ENCODE measurements at places on chromosomes 16 and 17.

DNA sequence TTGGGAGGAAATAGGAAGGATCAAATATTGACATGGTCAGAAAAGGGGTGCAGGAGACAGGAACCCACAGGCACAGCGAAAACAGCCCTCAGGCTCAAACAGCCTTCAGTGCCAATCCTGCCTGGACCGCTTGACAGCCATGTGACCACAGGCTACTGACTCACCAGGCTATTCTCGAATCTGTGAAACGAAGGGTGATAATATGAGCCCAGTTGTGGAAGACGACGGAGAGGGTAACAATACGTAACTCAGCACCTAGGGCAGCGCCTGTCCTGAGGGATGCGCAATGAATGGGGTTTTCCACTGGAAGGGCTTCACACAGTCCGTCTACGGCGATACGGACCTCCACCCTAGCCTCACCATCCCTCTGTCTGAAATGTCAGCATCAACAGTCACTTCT, 117.3 kb upstream of the RCVRN start:
- DNase-seq = no peak

DNA sequence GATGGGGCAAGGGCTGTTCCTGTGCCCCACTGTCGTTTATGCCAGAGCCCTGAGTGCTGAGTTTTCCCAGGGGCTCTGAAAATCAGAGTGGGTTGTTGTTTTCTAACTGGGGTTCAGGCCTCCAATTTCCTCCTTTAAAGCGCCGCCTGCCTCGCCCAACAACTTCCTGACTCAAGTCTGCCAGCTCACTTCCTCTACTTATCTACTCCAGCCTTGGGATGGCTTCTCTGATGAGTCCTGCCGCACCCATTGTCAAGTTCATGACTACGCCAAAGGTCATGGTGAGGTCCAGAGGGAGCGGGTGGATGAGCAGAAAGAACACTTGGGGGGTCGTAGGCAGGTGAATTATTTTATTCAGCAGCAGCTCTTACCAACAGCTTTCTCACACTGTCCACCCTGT, 104.7 kb downstream of the UTP18 start:
- no peak for DNase-seq

GRCh38 chr16:35725949-35726348, 2266.5 kb downstream of the TP53TG3F start:
- no peak for DNase-seq

DNA sequence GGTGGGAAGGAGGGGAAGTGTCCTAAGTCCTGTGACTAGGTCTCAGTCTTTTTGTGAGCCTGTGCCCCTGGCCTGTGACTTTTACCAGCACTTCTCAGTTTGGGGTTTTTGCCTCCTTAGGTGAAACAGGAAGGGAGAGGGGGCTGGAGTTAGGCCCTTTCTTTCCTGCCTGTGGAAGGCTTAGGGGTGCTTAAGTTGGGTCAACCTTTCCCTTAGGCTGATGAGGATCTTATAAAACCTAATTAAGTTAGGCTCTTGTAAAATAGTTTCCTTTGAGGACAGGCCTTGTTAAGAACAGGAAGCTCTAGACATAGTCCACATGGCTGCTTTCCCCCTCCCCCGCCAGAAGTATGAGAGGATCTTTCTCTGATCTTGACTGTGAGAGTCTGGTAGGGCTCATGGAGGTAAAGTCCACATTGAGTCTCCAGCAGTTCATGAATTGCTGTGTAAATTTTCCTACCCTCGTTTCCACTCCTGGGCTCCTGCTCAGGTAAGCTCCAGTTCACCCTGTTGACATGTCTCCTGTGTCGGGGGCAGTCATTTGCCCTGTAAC, 17.0 kb upstream of the DNASE1 start:
- no peak for DNase-seq

DNA sequence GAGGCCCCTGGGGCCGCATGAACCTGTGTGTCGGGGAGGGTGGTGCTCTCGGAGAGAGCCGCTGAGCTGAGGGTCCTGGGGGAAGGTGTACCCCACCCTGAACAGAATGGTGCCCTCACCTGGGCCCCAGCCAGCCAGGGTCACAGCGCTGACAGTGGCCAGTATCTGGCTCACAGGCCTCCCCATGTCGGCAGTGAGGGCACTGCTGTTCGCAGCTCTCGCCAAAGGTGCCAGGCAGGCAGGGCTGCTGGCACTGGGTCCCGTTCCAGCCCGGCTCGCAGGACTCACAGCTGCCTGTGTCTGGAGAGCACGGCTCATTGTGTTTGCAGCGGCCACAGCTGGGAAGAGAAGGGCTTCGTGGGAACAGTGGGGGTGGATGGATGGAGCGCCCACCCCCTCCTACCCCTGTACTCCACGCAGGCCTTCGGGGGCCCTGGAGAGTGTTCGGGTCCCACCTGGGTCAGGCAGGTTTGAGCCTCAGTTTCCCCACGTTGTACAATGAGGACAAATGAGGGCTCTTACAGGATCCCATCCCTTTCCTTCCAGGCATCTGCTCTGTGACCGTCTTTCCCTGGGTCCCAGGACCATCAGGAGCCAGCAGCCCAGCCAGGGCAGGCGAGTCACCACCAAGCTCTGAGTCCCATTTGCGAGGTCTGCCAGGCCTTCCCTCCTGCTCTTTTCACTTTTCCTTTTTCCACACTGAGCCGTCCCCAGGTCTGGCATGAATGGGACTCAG, 5.0 kb downstream of the SCARF1 start:
- DNase-seq = no peak

GRCh38 chr16:66070140-66070917, 296.2 kb upstream of the CDH5 start:
- no peak for DNase-seq

GRCh38 chr17:64097196-64097936, 32.6 kb downstream of the ERN1 start:
- no peak for DNase-seq

- DNase-seq = no peak
Measured at GRCh38 chr17:38561416-38562214, 44.1 kb downstream of the SRCIN1 start.

GRCh38 chr16:1949507-1949906, 5.0 kb downstream of the RPL3L start:
- DNase-seq = no peak

All from germinal center (tissue), 1 donor.